ENCODE measurements at places on chromosomes 5 and 9.

GRCh38 chr5:1111241-1111726 is 579 bp downstream of the SLC12A7 start:
- DNase-seq: no peak

GRCh38 chr5:151171529-151171928 is 13.9 kb upstream of the ANXA6 start:
- DNase-seq: no peak

DNA sequence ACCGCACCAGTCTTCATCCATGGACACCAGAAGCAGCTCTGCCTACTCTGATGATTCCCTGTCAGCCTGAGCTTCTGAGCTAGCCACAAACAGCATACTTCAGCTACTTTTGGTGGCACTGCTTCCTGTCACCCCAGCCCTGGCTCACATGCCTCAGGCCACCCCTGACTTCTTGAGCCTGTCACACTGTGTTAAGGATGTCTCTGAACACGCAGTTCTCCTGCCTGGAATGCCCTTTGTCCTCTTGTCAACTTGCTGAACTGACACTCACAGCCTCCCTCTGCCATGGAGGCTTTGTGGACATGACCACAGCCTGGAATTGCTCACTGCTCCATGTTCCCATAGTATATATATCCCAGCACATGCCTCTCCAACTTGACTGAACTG is 7.2 kb downstream of the MACROH2A1 start:
- no peak for DNase-seq

DNA sequence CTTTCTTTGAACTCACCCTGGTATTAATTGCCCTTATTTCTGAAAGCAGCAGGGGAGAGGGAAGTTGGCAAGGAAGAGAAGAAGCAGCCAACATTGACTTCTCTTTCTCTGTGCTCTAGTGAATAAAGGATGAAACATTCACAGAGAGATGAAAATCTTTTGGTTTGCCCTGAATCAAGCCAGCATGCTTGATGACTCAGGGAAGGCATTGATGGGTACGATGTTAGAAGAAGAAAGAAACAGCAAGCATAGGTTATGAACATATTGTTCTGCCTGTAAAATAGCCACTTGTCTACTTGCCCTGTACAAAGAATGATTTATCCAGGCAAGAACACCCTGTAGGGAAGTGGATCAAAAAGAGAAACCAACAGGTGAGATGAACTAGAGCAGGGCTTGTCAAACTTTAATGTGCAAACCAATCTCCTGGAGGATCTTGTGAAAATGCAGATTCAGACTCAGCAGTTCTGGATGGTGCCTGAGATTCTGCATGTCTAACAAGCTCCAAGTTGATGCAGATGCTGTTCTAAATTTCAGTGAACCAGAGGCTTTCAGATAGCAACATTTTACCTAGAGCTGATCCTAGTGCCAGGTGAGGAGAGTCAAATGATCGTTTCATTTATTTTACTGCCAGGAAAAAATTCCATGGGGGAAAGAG is 586.6 kb upstream of the TLE4 start:
- no peak for DNase-seq

Measured in activated CD4-positive, CD25-positive, alpha-beta regulatory T cell (primary cell).